ENCODE measurements at places on chromosomes 7 and 10. TPM values are rescaled to one million over a fixed set of nuclear protein-coding genes. Genes with fewer than 3 reads are reported as not detected.

The DGKI gene
- total RNA-seq: not detected

The MYO1G gene
- 502 TPM for total RNA-seq

The EPO gene
- total RNA-seq: not detected

The MRM2 gene
- total RNA-seq: 27.6 TPM

The OR2A1 gene
- total RNA-seq: not detected

The HABP2 gene
- total RNA-seq: not detected

The SAP25 gene
- 26.3 TPM for total RNA-seq

The ZNF716 gene
- not detected for total RNA-seq

The TEX47 gene
- total RNA-seq: not detected

The CABCOCO1 gene
- total RNA-seq: not detected

The SMO gene
- total RNA-seq: 0.07 TPM

All from activated CD8-positive, alpha-beta memory T cell treated with anti-CD3 and anti-CD28 coated beads, Interleukin-2, amount 10 ng/mL, durations not matched to agents 7 days and 5 days (primary cell).